ENCODE measurements at places on chromosomes 3 and 15. TPM values are rescaled to one million over a fixed set of nuclear protein-coding genes. Genes with fewer than 3 reads are reported as not detected.

The EEFSEC gene
- total RNA-seq = 8.8 TPM

The MESP2 gene
- 0.52 TPM for total RNA-seq

The CHST2 gene
- 1.3 TPM for total RNA-seq

The IL20RB gene
- 0.99 TPM for total RNA-seq

The MYZAP gene
- total RNA-seq = 1.3 TPM

The CSPG5 gene
- total RNA-seq = 0.89 TPM

The PDIA5 gene
- total RNA-seq = 30.1 TPM

The NRROS gene
- total RNA-seq = not detected

The PPM1L gene
- total RNA-seq = 0.46 TPM

The PLA2G4D gene
- total RNA-seq = not detected

The SAMMSON gene
- not detected for total RNA-seq

The FOXL2 gene
- 4.2 TPM for total RNA-seq

The LDHAL6B gene
- not detected for total RNA-seq

The SPINK8 gene
- total RNA-seq = not detected

The RAB5A gene
- 46.5 TPM for total RNA-seq

The VGLL4 gene
- 35.0 TPM for total RNA-seq

The ACP3 gene
- not detected for total RNA-seq

The PCSK6 gene
- total RNA-seq = 12.4 TPM

The OR5H14 gene
- total RNA-seq = not detected

The GRAMD1C gene
- total RNA-seq = 0.46 TPM

The STRIT1 gene
- not detected for total RNA-seq

The UROC1 gene
- not detected for total RNA-seq
